Hypothalamus (tissue), 51 donors: ENCODE measurements at places on chromosomes 5 and 9.

- no peak for DNase-seq
These were observed 278.8 kb downstream of the FSTL4 start for GRCh38 chr5:133333326-133334150.

DNA sequence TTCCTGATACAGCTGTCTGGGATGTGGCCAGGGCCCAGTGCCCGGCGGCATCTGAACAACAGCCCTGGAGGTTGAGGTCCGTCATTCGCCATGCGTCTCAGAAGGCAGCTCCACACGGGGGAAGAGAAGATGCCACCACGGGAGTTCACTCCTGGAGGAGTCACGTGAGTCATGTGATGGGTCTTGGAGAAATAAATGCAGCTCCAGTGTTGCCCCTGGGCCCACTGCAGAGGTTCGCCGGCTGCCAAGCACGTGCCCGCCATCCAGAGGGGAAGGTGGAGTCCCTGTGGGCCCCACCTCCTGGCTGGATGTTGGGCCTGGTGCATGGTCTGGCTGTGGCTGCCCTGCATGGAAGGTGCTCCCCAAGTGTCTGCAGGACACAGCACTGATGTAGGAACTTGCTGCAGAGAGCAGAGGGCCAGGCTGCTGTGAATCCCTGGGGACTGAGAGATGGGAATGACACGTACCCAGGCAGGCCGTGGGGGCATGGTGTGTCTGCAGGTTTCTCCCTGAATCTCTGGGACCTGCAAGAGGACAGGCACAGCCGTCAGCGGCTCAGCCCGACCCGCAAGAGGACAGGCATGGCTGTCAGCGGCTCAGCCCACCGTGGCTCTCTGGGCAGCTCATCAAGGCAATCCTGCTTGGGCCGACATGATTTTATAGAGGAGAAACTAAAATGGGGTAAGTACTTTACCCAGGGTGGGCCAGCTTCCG is 418.3 kb upstream of the IRX4 start:
- no peak for DNase-seq

DNA sequence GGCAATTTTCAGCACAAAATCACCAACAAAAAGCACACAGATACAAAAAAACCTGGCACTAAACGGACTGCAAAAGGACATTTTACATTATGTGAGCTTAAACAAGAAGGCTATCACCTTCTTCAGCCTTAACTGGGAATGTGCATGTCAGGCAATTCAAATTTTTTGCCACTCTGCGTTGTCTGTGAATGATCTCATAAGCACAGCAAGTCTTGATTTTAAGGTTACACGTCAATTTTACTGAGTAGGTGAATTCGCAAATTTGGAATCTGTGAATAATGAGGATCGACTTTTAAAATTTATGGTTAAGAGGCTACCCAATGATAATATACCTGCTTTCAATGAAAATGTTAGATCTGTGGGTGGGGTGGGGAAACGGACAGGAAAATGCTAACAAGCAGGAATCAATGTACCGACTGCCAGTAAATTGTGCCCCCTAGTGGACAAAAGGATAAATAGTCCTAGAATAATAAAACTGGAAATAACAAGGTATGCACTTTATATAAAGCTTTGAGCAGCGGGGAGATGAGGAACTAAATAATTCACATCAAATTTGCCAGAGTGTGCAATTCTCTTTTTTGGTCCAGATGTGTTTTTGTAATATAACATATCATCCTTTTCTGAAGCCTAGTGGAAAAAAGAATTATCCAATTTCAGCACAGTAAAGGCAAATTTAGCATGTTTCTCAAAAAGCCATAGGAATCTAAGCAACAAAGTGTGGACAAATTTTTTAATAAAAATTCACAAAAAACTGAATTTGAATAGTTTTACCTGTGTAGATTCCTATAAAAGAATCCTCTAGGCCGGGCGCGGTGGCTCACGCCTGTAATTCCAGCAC is 20.5 kb downstream of the EQTN start:
- DNase-seq: no peak

GRCh38 chr5:180611140-180611850 is 20.0 kb upstream of the SCGB3A1 start:
- DNase-seq: no peak

DNA sequence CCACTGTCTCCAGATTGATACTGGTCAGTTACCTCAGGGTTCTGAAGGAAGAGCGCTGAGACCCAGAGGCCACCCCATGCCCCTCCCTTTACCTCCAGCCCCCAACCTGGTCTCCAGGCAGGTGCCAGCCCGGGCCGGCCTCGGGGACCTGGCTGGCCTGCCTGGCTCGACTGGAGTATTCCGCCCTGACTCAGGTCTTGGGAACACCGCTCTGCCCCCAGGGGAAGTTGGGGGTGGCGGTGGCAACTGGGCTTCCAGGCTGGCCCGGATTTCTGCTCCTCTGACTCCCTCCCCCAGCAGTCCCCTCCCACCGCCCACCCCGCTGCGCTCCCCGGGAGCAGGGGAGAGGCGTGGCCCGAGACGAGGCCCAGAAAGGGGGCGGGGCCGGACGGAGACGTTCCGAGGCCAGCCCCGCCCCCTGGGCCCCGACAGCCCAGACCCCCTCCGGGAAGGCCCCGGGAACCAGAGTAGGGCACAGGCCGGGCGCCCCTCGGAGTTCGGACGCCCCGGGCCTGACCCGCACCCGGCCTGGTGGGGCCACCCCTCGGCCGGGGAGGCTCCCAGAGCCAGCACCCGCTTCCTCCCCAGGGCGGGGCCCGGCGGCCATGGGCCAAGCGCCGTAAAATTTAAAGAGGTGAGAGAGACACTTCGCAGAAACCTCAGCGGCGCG is 82.5 kb upstream of the ZBTB43 start:
- DNase-seq: no peak
